ENCODE measurements at places on chromosomes 6 and 20.

DNA sequence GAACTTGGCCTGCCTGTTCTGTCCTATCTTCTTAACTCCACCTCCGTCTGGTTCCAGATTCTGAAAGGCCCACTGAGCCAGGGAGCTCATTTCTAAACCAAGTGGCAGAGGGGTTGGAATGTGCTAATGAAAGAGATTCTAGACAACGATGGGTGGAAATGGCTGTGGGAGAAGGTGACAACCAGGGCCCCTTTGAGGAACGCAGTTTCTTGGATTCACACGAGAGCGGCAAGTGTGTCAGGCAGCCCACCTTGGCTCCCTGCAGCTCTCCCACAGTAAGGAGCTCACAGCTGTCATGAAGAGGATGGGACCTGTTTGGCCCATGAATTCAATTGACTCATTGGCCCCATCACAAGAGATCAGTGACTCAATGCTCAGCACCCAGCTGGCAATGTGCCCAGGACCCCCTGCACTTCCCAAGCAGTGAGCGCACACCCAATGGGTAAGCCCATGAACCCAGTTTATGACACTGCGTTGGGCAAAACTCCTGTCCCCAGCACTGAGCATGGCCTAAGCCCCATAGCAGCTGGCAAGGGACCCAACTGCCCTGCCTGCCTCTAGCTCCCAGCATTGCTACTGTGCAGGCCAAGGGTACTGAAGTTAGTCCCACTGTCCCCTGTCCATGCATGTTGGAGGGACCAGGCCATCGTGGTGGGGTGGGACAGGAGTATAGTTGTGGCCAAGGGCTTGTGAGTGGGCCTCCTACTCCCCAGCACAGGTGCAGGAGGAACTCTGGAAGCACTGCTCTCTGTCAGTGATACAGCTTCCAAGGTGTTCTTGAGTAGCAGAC, 16.4 kb downstream of the MRPS18A start:
- no peak for DNase-seq

DNA sequence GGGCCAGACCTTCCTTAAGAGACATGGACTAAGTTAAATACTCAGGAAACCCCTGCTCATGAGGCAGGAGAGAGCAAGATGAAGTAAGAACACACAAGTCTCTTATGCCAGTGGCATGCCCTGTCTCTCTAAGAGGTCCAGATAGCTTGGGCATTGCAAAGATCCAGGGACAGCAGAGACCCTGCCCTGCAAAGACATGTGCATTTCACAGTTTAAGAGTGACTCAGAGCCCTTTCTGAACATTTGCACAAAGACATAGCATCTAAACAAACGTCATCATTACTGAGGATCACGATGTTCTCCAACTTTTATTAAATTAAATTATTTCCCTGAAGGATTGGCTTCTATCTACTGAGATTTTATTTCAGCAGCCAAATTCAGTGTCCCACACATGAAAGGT, 230.5 kb upstream of the RIN2 start:
- no peak for DNase-seq

DNA sequence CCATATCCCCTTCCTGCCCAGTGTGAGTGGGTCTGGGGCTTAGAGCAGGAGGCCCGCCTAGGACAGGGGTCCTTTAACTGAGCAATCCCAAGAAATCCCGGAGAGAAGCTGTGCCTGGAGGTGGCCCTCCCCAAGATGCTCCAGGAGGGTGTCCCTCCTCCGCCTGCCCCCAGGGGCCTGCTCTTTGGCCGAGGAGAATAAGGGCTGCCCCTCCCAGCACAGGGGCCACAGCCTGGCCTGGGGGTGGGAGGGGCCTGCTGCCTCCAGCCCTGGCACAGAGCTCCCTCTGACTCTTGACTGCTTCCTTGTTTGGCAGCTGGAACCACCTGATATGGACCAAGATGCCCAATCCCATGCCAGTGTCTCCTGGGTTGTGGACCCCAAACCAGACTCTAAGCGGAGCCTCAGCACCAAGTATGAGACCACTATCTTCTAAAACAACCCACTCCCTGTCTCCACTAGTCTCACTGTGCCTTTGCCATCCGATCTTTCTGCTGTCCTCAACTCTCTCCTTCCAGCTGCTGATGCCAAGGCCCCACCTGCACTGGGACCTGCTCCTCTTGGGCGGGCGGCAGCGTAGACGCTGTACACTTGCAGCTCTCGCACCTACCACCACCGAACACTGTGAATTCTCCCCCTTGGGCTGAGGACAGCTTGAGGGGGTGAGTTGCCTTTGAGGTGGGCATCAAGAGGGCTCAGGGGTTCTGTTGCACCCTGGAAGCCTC, 54.3 kb downstream of the TCP11 start:
- DNase-seq = no peak

DNA sequence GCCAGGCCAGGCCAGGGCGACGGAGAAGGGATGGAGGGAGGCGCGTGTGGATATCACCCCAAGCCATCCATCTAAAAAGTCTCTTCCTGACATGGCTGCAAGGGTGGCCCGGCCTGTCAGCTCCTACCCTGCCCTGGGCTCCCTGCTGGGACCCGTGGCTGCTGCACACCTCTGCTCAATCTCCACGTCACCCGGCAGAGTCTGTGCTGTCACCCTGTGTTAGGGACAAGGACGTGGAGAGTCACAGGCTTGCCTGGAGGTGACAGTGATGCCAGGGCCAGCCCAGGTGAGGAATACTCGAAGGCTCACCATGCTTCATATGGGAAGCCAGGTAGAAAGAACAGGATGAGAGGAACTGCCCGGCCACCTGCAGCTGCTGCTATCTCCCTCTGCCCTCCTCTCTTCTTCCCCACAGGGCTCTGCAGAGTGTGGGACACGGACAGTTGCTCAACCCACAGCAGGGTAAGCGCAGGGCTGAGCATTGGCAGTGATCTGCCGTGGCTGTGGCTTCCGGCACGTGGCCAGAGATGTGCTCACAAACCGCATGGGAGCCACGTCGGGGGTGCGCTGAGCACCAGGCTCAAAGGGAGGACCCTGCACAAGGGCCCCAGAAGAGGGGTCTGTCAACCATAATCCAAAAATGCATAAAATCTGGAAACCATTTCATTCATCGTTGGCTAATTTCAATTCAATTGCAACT, 214.3 kb downstream of the DLL1 start:
- DNase-seq = no peak

DNA sequence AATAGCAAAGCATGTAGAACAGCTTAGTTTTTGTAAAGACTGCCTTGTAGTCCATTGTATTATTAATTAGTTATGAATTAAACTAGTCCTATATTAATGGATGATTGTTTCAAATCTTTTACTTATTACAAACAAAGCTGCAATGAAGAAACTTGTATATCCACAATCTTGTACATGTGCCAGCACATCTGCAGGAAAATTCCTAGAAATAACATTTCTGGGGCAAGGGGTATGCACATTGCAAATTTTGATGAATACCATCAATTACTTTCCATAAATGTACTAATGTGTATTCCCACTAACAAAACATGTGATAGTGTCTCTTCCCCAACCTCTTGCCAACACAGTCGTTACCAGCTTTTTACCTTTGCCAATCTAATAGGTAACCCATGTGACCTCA, 73.6 kb upstream of the AKAP12 start:
- DNase-seq = no peak

DNA sequence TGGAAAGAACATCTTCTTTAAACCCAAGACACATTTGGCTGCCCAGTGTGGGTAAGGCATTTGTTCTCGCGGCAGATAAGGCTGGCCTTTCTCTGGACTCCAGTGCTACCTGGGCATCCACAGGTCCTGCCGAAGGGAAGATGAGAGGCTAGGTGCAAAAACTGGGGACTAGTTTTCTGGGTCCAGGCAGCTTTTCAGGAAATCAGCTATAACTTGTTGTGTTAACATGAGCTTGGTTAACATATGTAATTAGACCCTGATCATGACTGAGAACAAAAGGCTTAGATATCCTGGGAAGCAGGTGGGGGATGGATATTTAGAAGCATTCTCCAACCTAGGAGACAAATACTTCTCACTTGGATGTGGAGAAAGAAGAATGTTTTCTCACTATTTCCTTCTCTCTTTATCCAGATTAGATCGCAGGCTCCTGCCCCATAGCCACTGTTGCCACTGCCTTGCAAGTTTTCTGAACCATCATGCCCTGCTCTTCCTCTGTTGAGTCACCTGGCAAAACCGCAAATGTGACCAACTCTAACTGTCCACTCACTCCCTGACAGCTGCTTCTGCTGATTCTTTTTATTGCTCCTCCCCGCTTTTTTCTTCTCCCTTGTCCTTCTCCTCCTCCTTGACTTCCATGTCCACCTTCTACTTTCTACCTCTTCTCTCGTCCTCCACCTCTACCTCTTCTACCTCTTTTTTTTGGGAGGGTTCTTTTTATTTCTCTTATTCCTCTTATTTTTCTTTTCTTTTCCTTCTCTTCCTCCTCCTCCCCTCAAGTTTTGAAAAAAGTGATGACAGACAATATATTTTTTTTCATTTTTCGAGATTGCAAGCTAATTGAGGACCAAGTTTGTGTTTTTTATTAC, 258.1 kb downstream of the UTRN start:
- peak; percentile 84 for DNase-seq

DNA sequence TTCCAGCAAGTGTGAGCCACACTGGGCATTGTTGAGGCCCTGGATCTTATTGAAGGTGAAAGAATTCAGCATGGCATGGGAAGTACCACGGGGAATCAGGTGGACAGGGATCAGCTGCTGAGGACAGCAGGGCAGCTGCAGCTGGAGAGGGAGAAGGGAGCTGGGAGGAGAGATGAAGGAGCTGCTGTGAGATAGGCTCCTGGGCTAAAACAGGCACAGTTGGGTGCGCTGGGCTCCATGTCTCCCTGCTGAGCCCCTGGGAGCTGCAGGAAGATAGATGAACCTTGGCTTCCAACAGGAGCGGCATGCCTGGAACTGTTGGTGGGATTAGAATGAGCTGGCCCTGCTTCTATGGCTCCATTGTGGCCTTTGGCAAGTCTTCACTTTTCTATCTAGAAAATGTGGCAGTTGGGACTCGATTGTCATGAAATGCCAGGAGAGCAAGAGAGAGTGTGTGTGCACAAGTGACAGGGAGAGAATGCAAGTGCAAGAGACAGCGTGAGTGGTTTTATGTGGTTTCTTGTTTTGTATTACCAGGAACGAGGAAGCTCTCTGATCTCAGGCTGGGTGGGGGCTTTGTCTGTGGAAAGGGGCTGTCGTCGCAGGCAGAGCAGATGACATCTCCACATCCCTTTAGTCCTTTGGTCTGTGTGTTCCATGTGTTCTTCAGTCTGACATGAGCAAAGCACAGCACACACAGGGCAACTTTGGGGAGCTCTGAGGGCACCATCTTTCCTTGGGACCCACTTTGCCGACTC, 20.4 kb downstream of the SNPH start:
- DNase-seq = no peak

- peak; percentile 19 for DNase-seq
These were observed 99.4 kb downstream of the YTHDF1 start for GRCh38 chr20:63116412-63117106.

DNA sequence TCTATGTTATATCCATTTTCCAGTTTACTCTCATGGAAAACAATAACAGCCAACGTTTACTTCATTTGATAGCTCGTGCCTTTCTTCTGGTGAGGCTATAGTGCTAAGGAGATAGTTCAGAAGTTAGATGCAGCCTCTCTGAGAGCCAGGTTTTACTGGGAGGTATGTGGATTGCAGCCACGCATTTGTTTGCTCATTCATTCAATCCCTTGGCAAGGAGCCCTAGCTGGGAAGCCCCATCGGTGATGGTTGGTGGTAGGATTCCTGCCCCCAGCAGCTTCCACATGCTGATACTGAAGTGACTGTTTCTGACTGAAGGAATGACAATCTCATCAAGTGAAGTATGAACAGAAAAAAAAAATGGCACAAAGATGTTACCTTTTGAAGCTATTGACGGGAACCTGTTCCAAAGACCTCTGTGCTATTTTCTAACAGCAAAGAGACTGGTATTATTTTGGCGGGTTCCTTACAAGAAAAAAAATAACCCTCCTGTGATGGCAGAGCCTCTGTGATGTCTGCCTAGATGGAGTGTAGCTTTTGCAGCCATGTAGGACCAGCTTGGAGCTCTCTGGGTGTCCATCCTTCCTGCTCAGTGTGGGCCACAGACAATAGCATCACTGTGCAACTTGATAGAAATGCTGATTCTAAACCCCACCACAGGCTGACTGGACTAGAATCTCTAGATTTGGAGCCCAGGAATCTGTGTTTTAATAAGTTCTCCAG, 30.6 kb downstream of the SNAP25 start:
- no peak for DNase-seq

- DNase-seq = no peak
These were observed 115.8 kb downstream of the FOXO3 start for GRCh38 chr6:108676555-108676954.

GRCh38 chr6:168903613-168904345, 349.9 kb downstream of the THBS2 start:
- DNase-seq = no peak

DNA sequence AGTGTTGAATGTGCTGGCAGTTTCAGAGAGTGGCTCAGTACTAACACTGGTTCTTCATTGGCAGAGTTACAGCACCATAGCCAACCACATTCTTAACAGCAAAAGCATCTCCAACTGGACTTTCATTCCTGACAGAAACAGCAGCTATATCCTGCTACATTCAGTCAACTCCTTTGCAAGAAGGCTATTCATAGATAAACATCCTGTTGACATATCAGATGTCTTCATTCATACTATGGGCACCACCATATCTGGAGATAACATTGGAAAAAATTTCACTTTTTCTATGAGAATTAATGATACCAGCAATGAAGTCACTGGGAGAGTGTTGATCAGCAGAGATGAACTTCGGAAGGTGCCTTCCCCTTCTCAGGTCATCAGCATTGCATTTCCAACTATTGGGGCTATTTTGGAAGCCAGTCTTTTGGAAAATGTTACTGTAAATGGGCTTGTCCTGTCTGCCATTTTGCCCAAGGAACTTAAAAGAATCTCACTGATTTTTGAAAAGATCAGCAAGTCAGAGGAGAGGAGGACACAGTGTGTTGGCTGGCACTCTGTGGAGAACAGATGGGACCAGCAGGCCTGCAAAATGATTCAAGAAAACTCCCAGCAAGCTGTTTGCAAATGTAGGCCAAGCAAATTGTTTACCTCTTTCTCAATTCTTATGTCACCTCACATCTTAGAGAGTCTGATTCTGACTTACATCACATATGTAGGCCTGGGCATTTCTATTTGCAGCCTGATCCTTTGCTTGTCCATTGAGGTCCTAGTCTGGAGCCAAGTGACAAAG, 17.0 kb upstream of the ADGRF4 start:
- DNase-seq = no peak

DNA sequence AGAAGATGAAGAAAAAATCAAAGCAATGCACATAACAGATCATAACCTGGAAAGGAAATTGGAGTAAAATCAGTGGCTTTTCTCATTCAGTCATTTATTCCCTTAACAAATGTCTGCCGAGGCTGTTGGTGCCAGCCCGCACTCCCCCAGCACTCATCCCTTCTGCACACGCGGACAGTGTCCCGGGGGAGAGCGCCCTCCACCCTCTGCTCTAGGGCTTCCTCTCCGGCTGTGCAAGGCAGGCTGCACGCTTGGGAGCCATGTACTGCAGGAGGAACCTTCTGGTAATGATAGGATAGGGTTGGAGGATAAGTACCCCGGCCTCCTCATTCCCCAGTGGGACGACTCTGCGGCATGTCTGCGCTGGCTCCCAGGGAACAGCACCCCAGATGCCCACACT, 134.5 kb downstream of the PAX1 start:
- DNase-seq = no peak

GRCh38 chr20:59789686-59790085, 143.8 kb downstream of the SYCP2 start:
- DNase-seq = no peak

- peak; percentile 21 for DNase-seq
These were observed 2.6 kb upstream of the RPS6KA2 start for GRCh38 chr6:166629628-166630027.

- no peak for DNase-seq
These were observed 54.3 kb downstream of the SLC23A2 start for GRCh38 chr20:4946986-4947385.

Data from ELR (cell line).